ENCODE measurements at places on chromosomes 4 and X.
A peak's percentile ranks its signal among the peaks of the same experiment; 100 is the strongest.

- DNase-seq, result no peak
Observed at GRCh38 chr4:43776371-43776770, 672.2 kb downstream of the KCTD8 start.

- DNase-seq, result no peak
Observed at GRCh38 chrX:96682516-96682915, 2.1 kb upstream of the DIAPH2 start.

GRCh38 chr4:4364486-4365208, 22.3 kb upstream of the NSG1 start:
- no peak for DNase-seq

GRCh38 chr4:177964693-177965168, 522.5 kb upstream of the AGA start:
- no peak for DNase-seq

GRCh38 chr4:45518832-45519231, 605.0 kb downstream of the GABRG1 start:
- DNase-seq, result no peak

GRCh38 chrX:40468033-40468846, 112.5 kb upstream of the ATP6AP2 start:
- peak; percentile 87 for DNase-seq

GRCh38 chr4:47752214-47752613, 85.7 kb downstream of the CORIN start:
- no peak for DNase-seq

GRCh38 chrX:108022491-108023089, 22.3 kb upstream of the VSIG1 start:
- no peak for DNase-seq

DNA sequence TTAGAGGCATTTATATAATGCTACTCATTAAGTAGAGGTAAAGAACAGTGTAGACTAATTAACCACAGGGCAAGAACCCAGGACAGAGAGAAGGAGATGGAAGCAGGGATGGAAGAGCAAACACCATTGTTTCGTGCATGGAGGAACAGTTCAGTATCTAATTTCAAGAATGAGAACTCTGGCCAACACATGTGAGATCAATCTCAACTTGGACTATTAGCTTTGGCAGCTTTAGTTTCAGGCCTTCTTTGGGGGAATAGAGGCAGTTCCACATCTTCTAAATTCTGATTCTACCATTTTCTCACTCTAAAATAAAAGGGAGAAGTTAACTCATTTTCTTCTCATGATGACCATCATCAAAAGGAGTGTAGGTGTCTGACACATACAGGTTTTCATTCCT, 207.0 kb downstream of the LDB2 start:
- DNase-seq, result no peak

GRCh38 chrX:73214426-73215094, at the start of gene NAP1L2:
Gene NAP1L2, minus strand, starts transcription at chrX:73214851. Its CDS starts 359 bp downstream, at chrX:73214492.
- no peak for DNase-seq

- no peak for DNase-seq
Observed at GRCh38 chrX:53594354-53594753, 92.2 kb downstream of the HUWE1 start.

DNA sequence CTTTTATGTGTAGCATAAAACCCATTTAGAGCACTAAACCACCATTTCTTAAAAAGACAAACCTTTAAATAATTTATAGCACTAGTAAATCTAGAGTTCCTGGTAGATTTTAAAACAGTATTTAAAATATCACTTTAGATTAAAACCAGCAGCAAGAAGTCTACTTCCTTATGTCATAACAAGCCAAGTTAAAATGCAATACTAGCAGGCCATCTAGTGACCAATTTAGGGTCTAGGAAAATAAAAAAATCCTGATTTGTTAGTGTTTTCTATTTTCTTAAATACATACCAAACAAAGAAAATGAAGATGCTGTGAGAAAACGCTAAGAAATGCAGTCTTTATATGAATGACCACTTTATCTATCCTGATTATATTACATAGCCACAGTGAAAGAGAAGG, 53.9 kb downstream of the PAPSS1 start:
- DNase-seq, result no peak

DNA sequence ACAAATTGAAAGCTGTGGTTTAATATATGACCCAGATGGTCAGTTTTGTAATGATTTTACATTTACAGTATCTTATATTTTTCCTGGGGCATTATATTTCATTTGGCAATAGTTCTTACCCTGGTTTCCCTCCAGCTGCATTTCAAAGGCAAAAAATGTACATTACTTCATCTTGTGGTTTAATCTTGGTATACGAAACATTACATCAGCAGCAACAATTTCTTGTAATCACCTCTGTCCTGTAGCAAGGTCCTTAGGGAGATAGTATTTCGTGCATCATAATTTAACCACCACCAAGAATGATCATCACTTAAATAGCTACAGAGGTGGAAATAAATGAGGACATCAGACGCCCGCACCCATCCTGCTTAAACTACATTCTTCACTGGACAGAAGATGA, 48.8 kb downstream of the HS6ST2 start:
- DNase-seq, result no peak

Measured in NCI-H2029 treated with DMSO at 0.1 percent for 48 hours (cell line).